Choroid plexus epithelial cell (primary cell): ENCODE measurements at places on chromosomes 12 and 14.
A peak's percentile ranks its signal among the peaks of the same experiment; 100 is the strongest.

DNA sequence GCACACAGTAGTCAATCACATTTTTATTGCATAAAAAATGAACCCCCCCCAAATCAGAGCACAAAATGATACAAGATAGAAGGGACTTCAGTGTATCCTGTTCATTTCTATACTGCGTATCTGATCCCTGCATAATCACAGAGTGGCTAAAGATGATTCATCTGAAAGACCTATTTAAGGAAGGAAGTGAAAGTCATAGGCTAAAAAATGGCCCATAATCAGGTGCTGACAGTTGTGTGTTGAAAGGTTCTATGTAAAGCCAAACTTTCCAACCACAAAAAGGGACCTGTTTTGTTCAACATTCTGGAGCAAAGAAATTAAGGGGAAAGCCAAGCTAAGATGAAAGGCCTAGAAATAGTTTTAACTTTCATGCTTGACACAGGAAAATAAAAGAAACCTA is 147.8 kb upstream of the ATP2B1 start:
- DNase-seq = peak; percentile 95

- no peak for DNase-seq
Measured at GRCh38 chr12:67344979-67345710, 76.0 kb downstream of the CAND1 start.

DNA sequence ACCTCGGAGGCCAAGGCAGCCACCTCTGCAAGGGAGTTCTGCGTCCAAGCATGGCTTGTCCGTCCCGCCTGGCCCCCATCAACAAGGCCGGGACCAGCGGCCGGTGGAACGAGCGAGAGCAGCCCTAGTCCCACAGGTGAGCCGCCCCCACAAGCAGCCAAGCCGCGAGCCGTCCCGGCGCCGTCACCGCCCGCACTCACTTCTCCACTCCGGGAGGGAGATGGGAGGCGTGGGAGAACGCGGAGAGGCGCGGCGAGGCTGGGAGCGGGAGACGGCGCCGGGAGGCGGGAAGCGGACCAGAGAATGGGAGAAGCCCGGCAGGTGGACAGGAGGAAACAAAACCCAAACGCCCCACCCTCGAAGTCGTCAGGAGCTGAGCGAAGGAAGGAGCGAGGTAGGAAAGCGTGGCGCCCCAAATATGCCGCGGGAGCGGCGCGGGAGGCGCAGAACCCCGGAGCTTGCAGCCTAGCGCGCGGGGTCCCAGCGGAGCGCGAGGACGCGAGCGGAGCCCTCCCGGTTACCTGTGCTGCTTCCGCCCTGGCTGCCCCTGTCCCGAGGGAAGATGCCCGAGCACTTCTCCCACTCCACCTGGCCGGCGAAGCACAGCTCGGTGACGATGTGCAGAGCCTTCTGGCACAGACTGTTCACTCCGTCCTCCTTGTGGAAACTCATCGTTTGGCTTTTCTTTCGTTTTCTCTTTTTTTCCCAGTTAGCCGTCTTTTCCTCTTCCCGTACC is 600 bp downstream of the SYT10 start:
- peak; percentile 29 for DNase-seq

DNA sequence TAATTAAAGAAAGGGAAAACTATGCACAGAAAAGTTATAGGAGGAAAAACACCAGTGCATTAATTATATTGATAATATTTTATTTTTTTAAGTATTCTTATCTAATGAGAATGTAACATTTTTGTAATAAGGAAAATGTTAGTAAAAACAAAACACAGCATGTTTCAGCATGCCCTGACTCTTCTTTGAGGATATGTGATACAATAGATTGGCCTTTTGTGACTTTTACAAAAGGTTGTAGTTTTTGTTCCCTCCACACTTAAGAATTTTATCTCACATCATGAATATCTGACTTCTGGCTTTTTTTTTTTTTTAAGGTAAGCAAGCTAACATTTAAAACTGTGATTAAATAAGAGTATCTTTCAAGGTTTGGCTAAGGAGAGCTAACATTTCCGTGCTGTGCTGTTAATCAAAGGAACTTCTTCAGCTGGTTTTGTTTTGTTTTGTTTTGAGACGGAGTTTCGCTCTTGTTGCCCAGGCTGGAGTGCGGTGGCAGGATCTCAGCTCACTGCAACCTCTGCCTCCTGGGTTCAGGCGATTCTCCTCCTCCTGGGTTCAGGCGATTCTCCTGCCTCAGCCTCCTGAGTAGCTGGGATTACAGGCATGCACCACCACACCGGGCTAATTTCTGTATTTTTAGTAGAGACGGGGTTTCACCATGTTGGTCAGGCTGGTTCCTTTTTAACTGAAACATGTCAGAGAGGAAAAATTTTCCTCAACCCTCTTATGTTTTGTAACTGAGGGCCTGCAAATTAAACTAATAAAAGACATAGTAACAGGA is 30.8 kb upstream of the RESF1 start:
- DNase-seq = peak; percentile 11

DNA sequence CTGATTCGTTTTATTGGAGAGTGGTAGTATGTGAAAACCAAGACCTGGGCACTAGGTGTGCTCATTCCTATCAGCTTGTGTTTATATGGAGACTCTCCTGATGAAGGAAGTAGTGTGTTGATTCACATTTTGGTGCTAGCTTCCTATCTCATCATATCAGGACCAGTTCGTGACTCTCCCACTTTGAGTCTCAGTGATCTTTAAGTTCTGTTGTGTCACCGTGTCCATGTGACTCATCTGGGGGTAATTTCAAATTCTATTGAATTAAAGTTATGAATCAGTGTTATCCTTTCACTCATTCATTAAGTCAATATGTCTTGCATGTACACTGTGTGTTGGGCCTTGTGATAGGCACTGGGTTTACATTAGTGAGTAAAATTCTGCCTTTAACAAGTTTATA is 180.2 kb downstream of the CACNA1C start:
- no peak for DNase-seq

- no peak for DNase-seq
Measured at GRCh38 chr12:25644979-25645378, 91.9 kb upstream of the LMNTD1 start.

DNA sequence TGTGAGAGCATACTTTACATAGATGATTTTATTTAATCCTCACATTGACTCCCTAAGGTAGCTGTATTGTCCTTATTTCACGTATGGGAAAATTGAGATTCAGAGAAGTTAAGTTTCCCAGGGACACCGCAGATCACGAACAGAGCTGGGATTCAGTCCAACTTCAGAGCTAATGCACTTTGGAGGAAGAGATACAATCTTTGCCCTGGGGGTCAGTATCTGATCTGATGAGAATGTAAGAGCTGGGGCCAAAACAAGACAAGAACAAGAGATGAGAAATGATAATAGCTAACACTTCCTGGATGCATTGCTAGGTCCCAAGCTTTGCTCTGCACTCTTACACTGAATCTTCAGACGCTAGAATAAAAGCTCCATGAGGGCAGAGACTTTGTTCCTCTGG is 6.0 kb upstream of the CSAD start:
- DNase-seq = no peak

GRCh38 chr12:112198120-112198733 is 72.9 kb downstream of the TRAFD1 start:
- peak; percentile 83 for DNase-seq

GRCh38 chr12:92605621-92606170 is 97.1 kb upstream of the PLEKHG7 start:
- no peak for DNase-seq

- DNase-seq = no peak
Measured at GRCh38 chr12:93010461-93010860, 81.4 kb upstream of the EEA1 start.

DNA sequence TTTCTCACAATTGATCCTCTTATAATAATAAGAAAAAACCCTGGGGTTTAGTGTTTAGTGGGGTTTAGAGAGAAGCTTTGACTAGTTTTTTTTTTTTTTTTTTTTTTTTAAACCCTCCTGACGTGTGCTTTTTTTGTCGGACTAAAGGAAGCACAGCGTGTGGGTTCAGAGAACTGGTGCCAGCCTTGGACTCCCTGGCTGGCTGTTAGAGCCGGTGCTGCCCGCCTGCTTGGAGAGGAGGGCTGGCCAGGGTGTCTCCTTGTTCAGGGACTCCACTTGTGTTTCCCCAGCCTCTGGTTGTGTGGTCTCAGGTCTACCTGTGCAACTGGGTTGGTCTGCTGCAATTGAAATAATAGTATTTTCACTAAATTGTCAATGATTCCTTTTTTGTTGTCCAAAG is 54.1 kb upstream of the ASPG start:
- no peak for DNase-seq

DNA sequence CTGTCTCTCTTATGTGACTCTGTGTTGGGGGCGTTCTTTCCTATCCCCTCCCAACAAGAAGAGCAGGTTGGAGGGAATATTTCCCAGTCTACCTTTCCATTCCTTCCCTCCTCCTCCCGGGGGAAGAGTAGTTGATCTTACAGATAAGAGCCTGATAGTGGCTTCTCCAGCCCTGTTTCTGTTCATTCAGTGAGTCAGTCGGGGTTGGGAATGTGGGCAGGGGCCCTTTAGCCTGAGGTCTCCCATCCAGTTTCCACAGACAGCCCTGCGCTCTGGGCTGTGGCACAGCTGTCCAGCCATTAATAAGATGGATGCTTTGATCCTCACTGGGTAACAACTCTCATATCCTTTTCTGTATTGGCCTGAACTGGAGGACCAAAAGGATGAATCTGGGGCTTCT is 18.1 kb upstream of the PPP1R1A start:
- no peak for DNase-seq

GRCh38 chr14:94989946-94990345 is 167.4 kb downstream of the DICER1 start:
- no peak for DNase-seq

- DNase-seq = no peak
Measured at GRCh38 chr12:99257672-99258071, 389.9 kb upstream of the GARIN6 start.

- DNase-seq = no peak
Measured at GRCh38 chr14:102034301-102034700, 52.5 kb downstream of the HSP90AA1 start.

GRCh38 chr14:90381011-90381786 is 15.6 kb upstream of the CALM1 start:
- DNase-seq = peak; percentile 39

- DNase-seq = no peak
Measured at GRCh38 chr12:64667793-64668192, 57.5 kb downstream of the RASSF3 start.

GRCh38 chr12:93091886-93092648 is 163.0 kb upstream of the EEA1 start:
- no peak for DNase-seq

DNA sequence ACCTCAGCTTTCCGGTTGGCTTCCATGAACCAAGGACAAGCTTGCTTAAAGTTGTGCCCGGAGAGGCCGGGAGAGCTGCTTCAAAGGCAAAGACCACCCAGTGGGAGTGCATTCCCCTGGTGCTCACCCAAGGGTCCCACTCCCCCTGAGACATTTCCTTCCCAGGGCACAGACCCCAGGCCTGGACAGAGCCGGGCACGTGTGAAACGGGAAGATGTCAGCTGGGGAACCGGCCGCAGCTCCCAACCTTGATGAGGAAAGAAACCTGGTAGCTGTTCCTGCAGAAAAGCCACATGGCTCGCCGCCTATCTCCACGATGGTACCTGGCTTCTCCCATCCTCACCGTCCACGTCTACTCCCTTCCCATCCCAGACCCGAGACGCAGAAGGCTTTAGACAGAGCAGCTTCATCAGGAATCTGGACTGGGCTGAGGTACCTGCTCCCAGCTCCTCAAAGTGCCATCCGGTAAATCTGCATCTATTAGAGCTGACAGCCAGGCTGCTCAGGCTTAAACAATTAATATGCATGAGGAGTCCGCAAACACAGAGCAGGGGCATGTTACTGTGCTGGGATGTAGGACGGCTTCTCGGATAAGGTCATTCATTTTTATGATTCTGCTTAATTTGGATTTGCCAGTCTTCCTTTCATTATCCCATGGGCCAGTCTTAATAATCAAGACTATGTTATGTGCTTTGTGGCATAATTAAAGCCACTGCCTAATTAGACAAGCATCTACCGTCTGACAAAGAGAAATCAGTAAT is 53.1 kb downstream of the GALNT9 start:
- no peak for DNase-seq

DNA sequence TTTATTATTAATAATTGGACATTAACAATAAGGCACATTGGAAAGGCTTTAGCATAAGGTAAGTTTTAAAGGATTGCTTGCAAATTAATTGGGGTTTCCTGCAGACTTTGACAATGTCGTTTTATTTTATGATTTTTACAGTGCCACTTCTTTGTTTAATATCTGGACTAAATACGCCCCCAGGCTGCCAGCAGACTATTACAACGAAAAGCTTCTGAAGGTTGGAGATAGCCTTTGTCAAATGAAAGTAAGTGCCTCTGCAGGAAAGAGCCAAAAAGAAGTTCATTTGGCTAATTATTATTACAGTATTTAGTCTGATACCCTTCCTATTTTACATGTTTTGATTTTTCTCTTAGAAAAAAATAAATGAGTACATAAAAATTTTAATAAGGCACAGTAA is 11.3 kb downstream of the CFAP54 start:
- peak; percentile 61 for DNase-seq

DNA sequence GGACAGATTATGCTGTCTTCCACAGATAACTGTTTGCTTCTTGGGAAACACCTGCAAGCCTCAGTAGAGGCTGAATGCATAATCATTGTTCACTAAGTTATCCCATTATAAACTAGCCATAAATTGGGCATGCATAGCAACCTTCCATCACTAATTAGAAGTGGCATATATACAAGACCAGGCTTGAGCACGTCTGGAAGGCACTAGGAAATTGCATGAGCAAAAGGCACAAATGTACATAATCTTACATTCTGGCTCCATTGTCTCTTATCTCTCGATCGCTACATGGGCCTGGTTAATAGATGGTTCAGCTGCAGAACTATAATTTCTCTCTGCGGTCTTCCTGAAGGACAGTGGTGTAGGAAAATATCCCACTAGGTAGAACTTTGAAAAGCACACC is 679.2 kb downstream of the RPL10L start:
- no peak for DNase-seq

DNA sequence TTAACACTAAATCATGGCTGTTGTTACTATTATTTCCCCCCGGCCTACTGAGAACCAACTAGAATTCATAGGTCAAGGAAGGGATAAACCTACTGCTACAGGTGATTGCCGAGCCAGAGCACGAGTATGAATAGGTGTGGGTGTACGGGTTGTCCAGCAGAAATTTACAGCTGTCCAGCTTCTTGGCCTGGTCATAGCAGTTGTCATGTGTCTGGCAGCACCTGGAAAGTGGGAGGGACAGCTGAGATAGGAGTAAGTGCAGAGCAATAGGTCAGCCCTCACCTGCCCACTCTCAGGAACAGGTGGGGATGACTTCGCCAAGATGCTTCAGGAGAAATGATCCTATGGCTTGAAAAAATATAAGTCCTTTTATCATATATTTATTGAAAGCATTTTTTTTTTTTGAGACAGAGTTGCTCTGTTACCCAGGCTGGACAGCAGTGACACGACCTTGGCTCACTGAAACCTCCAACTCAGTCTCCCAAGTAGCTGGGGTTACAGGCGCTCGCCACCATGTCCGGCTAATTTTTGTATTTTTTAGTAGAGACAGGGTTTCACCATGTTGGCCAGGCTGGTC is 2.6 kb downstream of the PLA2G1B start:
- DNase-seq = no peak

GRCh38 chr14:54567639-54568561 is 972 bp downstream of the SAMD4A start:
- peak; percentile 63 for DNase-seq
